T-helper 9 cell (primary cell): ENCODE measurements at places on chromosomes 13 and 19.

DNA sequence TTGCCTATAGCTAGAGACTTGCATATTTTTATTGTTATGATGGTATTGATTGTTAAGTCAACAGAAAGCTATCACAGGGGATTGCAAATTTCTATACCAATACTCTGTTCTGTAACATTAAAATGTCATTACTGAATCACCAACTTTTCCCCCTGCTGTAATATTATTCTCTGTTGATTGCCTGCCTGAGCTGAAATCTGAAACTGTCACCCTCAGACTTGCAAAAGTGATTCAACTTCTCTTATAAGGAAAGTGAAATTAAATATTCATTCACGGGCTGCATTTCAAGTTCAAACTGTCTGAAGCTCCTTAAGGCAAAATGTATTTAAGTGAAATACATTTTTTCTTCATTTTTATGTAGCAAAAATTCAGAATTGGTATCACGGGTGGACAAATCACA, 723.2 kb downstream of the PCDH9 start:
- no peak for DNase-seq

DNA sequence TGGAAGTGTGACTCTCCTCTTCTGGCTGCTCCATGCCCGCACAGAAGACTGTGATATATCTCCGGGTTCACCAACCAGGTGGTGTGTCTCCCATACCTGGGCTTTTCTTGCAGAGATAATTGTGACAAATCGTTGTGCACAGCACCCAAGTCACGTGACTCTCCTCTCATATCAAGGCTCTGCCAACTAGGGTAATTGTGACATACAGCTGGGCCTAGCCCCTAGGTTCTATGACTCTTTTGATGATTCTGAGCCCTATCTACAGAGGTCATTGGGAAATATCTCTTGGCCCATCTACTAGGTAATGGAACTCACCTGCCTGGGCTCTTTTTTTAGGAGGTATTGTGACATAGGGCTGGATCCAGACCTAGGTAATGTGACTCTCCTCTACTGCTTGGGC, 89.8 kb downstream of the ZNF429 start:
- DNase-seq: no peak

DNA sequence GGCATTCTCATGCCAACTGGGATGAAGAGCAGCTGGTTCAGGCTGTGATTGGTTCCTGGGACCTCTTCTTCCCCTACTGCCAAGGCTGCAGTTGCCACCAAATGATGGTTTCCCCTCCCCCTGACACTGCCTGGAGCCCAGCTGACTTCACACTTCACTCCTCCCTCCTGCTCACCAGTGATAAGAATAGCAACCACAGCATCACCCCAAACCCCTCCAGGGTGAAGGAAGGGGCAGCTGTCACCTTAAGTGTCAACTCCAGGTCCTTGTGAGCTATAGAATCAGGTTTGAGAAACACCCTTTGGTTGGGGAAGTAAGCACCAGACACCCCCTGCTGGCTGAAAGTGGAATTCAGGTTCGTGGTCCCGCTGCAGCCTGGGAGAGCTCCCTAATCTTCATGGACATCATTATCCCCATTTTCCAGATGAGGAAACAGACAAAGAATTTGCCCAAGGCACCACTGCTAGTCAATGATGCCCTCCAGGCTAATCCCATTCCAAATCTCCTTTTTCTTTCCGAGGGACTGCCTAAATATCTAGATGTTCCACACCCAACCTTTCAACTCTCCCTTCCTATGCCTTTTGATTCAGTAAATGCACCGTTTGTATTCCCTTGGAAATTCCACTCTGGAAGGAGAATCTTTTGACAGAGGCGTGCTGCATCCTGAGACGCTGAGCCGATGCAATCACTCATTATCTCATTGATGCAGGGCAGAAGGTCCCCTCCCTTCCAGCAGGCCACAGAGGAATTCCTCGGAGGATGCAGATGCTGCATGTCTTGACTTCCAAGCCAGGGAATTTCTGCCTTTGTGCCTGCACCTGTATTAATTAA, 50.6 kb upstream of the UQCRFS1 start:
- peak; percentile 38 for DNase-seq

- no peak for DNase-seq
Observed at GRCh38 chr19:17543986-17544385, 11.5 kb upstream of the COLGALT1 start.

DNA sequence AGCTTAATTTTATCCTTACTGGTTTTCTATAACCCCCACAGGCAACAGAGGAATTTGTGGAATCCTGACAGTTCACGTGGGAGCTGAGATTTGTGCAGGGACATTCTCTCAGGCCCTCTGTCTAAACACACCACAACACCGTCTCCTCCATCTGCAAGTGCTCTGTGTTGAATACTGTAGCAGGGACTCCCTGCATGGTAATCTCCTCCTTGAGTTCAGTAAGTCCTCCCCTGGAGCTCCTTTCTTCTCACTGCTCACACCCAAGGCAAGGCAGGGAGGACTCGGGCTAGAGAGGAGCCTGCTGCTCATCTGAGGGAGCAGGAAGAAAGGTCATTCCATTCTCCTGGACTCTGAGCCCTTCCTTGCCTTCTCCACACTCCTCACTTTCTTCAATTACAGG, 348.2 kb downstream of the KCTD12 start:
- no peak for DNase-seq

DNA sequence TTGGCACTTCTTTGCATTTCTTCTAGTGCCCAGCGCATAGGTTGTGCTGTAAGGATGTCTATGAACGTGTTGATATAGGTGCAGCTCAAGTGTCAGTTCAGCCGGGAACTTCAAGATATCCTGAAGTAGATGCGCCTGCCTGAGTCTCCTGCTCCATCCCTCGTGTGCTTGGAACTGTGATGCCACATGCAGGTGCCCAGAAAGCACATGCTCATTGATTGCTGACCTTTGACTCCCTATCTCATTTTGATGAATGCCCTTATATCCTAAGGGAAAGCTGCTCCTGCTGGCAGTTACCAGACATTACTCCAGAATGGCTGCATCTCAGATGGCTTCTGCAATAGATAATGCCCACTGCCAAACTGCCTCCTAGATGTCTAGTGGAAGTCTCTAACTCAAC, 40.9 kb downstream of the CBY2 start:
- DNase-seq: no peak

DNA sequence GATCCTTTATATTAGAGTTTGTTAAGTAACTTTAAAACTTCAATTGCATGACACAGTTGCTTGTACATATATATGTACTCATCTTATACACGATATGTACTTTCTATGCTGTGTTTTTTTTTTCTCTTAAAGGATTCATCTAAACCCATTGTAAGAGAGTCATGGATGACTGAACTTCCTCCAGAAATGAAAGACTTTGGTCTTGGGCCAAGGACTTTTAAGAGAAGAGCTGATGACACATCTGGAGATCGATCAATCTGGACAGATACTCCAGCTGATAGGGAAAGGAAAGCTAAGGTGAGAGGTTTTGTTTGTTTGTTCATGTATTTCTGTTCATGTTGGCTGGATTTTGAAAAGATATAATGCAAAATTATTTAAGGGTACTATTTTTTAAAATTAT, 26.0 kb downstream of the GPALPP1 start:
- no peak for DNase-seq

- no peak for DNase-seq
Observed at GRCh38 chr13:41241626-41242025, 21.8 kb downstream of the MTRF1 start.

GRCh38 chr13:26557393-26558073, at the start of gene WASF3:
WASF3 (plus strand) TSS chr13:26557683; CDS start chr13:26642271, 84,588 bp downstream.
- DNase-seq: no peak

- no peak for DNase-seq
Observed at GRCh38 chr13:94324767-94325540, 154.5 kb downstream of the DCT start.

GRCh38 chr19:7817801-7818200, 12.2 kb upstream of the EVI5L start:
- no peak for DNase-seq

GRCh38 chr19:37484406-37485168, 15.4 kb downstream of the ZNF570 start:
- no peak for DNase-seq

DNA sequence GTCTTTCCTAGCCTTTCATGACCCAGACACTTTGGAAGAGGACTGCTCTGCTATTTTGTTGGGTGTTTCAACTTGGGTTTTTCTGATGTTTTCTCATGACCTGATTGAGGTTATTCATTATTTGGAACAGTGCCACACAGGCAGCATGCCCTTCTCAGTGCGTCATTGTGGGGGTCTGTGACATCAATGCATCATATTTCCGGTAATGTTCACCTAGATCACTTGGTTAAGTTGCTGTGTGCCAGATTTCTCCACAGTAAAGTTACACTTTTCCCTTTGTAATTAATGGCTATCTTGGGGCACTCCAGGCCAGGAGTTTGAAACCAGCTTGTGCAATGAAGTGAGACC, 124.4 kb downstream of the SIPA1L3 start:
- DNase-seq: no peak

- DNase-seq: no peak
Observed at GRCh38 chr13:98843482-98843877, 91.0 kb upstream of the SLC15A1 start.

GRCh38 chr13:27578121-27579030, 42.0 kb downstream of the LNX2 start:
- no peak for DNase-seq

DNA sequence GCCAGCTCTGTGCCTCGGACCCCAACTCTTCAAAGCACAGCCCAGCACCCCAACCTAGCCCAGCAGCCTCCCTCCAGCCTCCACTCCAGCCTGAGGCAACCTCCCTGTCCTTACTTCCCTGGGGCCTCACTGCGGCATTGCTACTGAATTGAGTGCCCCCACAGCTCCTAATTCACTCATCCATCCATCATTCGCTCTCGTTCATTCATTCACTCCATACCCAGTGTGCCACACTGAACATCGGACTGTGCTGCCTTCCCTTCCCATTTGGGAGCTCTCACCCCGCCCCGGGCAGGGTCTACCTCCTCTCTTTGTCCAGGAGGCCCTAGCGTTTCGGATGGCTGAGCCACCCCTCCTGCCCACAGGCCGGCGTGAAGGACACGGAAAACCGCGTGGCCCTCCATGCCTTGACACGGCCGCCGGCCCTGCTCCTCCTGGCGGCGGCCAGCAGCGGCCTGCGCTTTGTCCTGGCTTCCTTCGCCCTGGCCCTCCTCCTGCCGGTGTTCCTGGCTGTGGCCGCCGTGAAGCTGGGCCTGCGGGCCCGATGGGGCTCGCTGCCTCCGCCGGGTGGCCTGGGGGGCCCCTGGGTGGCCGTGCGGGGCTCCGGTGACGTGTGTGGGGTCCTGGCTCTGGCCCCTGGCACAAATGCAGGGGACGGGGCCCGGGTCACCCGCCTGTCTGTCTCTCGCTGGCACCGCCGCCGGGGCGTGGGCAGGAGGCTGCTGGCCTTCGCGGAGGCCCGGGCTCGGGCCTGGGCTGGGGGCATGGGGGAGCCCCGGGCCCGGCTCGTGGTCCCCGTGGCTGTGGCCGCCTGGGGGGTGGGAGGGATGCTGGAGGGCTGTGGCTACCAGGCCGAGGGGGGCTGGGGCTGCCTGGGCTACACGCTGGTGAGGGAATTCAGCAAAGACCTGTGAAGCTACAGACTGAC, 1.3 kb downstream of the NAT14 start:
- DNase-seq: no peak
